ENCODE measurements at places on chromosomes 16 and 17.

- no peak for DNase-seq
These were observed 19.3 kb downstream of the TENT4B start for GRCh38 chr16:50172195-50172922.

GRCh38 chr16:58906981-58907715, 173.0 kb upstream of the GOT2 start:
- no peak for DNase-seq

DNA sequence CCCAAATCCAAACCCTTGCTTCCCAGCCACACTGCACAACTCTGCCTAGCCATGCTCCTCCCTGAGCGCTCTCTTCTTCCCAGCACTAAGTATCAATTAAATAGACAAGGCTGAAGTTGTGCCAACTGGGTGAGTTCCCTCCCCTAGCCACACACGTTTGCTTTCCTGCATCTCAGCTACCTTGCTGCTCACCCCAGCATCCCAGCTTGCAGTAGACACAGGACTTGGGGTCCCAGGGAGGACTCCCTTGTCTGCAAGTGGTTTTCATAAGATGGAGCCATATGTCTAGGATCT, 4.9 kb downstream of the CCDC182 start:
- no peak for DNase-seq

DNA sequence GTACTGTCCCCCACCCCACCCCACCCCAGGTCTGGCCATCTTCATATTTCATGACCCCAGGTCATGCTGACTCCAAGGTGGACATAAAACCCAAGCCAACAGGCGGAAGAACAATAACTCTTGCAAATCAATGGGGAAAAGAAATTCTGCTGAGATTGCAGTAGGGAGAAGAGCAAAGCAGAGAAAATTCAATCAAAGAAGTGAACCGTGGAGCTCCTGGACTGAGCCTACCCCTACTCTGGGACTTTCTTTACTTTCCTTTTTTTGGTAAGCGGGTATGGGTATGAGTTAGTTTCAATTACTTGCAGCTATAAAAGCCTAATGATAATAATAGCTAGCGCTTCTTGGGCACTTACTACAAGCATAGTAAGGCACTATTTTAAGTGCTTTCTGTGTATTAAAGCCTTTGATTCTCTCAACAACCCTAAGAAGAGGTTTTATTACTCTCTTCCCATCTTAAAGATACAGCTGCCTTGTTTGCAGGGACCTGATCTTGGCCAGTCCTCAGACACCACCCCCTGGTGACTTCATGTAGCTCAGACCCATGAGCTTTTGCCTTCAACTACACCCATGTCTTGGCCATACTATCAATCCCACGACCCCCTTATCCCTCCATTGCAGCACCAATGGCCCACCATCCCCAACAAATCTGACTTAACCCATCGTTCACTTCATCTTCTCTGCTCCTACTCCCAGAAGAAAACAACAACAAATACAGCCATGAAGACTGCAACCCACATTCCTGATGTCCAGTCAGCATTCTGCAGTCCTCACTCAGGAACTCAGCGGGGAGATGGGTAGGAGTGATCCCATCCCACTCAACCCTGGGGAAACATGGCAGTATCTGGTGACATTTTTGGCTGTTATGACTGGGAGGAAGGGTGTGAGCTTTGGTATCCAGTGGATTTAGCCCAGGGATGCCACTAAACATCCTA, 4.4 kb downstream of the GGA2 start:
- DNase-seq, result no peak

Measured in activated CD8-positive, alpha-beta memory T cell treated with anti-CD3 and anti-CD28 coated beads, Interleukin-2, amount 50 U/mL, for 48 hours (primary cell).